ENCODE measurements at places on chromosomes 1 and 21.
A peak's percentile ranks its signal among the peaks of the same experiment; 100 is the strongest.

DNA sequence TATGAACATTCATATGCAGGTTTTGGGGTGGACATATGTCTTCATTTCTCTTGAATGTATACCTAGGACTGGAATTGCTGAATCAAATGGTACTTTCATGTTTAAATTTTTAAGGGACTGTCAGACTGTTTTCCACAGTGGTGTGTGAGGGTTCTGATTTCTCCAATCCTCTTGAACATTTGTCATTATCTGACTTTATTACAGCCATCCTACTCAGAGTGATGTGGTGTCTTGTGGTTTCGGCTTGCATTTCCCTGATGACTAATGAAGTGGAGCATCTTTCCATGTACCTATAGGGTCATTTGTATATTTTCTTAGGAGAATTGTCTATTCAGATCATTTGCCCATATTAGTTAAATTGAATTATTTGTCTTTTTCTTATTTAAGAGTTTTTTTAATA lies 35.4 kb upstream of the ZNF281 start:
- DNase-seq, result no peak

DNA sequence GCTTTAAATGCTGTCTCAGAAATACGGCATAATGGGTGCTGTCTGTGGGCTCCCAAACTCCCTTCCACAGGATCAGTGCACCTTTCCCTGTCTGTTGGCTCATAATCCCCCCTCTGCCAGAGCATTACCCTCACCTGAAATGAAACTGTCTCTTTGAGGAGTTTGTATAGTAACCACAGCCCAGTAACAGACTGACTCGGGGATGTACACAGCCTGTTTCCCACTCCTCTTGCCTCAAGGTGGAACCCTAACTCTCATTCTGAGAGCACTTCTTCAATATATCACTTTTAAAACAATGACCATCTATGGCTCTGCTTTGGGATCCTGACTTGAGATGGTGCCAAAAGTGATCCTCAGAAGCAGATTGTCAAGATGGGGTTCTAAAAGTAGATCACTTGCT lies 332.5 kb downstream of the AMY1C start:
- no peak for DNase-seq

DNA sequence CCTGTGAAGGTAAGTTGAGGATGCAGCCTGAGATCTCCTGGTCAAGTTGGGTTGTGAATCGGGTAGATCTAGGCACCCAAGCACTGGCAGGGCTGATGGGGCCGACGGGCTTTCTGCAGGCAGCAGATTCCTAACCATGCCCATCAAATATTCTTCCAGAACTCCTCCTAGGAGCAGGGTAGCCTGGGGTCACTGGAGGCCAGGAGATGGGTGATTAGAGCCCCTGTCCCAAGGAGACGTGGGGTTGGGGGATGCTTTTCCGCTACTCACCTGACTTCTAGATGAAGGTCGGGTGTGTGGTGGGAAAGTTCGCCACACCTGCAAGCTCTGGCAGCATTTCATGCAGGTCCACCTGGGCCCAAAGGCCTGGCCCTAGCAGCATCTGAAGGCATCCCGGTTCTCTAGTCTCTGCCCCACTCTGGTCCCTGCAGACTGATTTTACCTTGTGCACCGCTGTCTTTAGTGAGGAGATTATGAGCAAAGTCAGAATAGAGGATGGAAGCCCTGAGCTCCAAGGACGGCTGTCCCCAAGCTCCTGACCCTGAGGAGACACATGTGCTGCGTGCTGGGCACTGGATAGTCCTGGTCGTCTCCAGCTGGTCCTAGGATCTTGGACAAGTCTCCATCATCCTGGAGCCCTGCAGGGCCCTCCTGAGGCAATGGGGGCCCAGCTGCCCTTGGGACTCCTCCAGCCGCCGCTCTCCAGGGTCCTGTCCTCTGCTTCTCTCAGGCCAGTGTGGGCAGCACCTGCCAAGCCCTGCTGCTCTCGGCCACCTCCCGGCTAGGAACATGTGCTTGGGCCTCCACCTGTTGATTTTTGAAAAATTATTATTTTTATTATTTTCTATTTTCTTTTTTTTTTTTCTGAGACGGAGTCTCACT lies 21.8 kb upstream of the C2CD2 start:
- DNase-seq, result no peak

DNA sequence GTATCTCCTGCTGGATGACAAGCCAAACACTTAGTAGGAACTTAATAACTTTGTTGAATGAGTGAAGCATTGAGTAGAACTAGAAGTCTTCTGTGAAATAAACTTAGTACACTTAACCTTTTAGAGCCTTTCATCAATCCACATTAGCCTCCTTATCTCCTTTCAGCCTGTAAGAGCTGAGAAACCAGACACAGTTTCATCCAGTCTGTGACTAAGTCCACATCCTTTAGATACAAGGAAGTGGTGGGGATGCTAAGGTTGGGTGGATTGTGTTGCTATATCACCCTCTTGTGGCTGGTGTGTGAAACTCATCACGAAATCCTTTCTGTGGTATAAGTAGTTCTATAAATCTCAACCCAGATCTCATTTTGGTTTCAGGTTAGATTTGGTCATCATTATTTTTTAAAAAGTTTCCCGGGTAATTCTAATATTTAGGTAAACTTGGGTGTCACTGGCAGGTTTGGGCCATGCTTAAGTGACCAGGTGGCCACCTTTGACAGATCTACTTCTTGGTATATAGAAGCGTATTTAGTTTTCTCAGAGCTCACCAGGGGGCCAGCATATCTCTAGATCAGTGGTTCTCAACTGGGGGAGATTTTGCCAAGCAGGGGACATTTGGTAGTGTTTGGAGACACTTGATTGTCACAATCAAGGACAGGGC lies 27.8 kb upstream of the CD84 start:
- DNase-seq, result no peak

DNA sequence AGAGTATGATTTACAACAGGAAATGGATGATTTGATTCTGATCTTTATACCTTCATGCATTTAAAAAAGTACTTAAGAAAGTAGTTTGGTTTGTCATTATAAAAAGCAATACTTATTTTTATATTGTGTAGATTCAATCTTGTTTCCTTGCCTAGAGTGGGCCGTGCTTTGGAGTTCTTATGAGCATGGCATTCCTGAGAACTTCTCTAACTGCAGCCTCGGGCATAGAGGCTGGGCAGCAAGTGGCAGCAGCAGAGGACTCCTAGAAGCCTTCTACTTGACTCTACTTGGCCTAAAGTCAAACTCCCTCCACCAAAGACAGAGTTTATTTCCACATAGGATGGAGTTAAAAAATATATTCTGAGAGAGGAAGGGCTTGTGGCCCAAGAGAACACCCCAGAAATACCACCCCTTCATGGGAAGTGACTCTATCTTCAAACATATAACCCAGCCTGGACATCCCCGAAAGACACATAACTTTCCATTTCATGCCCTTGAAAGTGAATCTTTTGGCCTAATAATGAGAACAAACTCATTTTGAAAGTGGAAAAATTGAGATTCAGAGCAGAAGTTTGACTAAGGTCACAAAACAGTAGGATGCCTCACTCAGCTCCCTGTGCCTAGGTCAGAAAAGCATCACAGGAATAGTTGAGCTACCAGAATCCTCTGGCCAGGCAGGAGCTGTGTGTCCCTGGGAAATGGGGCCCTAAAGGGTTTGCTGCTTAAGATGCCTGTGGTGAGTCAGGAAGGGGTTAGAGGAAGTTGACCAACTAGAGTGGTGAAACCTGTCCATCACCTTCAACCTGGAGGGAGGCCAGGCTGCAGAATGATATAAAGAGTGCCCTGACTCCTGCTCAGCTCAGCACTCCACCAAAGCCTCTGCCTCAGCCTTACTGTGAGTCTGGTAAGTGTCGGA lies at the start of gene IVL:
Gene IVL, plus strand, starts transcription at position 861 of the 916 bp plus-strand sequence. CDS start 1,252 bp downstream, outside the sequence.
- no peak for DNase-seq

DNA sequence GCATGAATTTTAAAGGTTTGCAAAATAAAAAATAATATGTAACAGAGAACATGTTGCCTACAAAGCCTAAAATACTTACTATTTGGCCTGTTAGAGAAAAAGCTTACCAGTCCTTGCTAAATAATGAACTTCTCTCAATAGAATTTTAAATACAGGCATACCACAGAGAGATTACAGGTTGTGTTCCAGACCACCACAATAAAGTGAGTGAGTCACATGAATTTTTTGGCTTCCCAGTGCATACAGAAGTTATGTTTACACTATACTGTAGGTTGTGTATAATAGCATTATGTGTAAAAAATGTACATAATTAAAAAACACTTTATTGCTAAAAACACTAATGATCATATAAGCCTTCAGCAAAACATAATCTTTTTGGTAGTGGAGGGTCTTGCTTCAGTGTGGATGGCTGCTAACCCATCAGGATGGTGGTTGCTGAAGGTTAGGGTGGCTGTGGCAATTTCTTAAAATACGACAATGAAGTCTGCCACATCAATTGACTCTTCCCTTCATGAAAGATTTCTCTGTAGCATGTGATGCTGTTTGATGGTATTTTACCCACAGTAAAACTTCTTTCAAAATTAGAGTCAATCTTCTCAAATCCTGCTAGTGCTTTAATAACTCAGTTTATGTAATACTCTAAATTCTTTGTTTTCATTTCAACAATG lies 48.6 kb downstream of the SCYL3 start:
- DNase-seq, result no peak

GRCh38 chr1:116113615-116114014 lies 2.4 kb downstream of the MAB21L3 start:
- no peak for DNase-seq

DNA sequence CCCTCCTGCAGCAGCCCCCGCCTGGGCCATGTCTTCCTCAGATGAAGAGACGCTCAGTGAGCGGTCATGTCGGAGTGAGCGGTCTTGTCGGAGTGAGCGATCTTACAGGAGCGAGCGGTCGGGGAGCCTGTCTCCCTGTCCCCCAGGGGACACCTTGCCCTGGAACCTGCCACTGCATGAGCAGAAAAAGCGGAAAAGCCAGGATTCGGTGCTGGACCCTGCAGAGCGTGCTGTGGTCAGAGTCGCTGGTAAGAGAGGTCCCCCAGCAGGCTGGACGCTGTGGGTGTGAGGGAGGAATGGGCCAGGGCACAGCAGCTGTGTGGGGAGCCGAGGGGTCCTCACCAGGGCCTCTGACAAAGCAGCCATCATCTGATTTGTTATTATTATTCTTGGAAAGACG lies 58.0 kb downstream of the NDUFS5 start:
- DNase-seq, result no peak

- no peak for DNase-seq
These were observed 24.5 kb upstream of the CCN1 start for GRCh38 chr1:85555867-85556573.

- DNase-seq, result no peak
These were observed 518.6 kb upstream of the ZP4 start for GRCh38 chr1:238409191-238409850.

DNA sequence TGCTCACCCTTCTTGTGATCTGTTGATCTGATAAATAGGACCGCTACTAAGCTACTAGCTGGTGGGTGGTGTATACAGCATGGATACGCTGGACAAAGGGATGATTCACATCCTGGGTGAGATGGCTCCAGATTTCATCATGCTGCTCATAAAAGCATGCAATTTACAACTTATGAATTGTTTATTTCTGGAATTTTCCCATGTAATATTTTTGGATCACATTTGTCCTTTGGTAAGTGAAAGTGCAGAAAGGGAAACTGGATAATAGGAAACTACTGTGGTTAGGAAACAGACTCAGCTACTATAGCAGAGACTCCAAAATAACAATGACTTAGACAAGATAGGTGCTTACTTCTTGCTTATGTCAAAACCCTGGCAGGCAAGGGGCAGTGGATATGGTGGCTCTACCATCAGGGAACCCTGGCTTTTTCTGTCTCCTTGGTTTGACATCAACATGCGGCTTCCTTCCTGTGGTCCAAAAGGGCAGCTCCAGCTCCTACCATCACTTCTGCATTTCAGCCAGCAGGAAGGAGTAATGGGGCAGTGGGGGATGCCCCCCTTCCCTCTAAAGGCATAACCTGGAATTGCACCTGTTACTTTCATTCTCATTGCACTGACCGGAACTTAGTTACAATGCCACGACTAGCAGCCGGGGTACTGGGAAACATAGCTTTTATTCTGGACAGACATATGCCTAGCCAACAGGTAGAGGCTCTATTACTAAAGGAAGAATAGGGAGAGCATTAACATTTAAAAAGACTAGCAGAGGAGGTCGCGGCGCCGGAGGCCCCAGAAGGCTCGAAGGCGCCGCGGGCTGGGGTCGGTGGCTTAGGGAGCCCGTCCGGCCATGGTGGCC lies 13.8 kb upstream of the AK2 start:
- no peak for DNase-seq

DNA sequence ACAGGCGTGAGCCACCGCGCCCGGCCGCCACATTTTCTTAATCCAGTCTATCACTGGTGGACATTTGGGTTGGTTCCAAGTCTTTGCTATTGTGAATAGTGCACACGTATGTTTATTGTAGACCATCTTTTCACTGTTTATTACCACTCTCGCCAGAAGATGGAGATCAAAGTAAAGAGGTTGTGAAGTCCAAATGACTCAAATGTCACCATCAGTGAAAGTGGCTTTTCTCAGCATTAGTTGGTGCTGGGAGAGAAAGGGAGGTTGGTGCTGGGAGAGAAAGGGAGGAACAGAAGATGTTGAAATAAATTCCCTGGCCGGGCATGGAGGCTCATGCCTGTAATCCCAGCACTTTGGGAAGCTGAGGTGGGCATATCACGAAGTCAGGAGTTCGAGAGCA lies 10.4 kb upstream of the UHMK1 start:
- no peak for DNase-seq

- peak; percentile 8 for DNase-seq
These were observed 62.0 kb upstream of the RASAL2 start for GRCh38 chr1:178031856-178032320.

DNA sequence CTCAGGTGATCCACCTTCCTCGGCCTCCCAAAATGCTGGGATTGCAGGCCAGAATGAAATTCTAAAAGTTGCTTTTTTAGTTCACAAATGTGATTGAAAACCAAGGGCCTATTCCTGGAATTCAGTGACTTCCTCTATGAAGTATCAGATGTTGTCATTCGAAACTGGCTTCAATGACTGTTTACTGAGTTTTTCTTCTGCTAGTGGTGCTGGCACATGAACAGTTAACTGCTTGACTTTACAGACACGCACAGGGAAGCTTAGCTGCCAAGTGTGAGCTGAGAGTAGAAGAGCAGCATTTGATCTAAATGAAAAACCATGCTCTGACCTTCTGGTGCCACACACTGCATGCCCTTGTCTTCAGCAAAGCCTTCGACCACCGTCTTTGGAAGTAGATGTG lies 32.8 kb upstream of the AJAP1 start:
- no peak for DNase-seq
